Activated CD4-positive, alpha-beta T cell treated with anti-CD3 and anti-CD28 coated beads for 4 hours (primary cell): ENCODE measurements at places on chromosomes 7 and 10.

DNA sequence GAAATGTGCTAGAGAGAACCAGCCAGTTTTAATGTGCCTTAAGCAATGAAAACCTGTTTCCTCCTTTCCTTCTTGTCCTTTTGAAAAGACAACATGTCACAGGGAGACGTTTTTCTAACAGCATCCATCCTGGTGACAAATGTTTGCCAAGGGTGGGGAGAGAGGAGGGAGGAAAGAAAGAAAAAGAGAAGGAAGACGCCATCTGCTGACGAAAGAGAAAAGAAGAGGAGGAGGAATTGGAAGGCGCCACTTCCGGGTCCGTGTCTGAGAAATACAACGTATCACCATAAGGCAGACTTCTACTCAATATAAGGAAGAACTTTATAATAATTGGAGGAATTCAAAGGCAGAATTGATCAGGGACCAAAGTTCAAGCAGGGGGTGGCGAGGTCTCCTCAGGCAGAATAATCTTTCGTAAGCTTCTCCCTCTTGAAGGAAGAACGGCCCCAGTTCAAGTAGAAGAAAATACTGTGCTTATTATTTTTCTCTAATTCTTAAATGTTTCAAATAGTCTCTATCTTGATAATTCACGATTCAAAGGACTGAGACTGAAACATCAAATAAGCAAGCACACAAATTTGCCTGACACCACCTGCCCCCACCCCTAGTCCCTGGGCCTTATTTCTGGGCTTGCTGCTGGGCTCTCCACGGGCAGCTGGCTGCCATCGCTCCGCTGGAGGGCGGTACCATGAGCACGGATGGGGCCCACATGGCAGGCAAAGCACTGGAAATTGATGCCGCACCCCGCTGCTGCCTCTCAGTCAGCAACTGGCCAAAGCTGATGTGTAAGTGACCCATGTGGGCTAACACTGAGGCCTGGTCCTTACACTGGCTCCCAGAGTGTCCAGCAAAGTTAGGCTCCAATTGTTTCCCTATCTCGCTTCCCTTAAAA, 273.7 kb upstream of the KLF14 start:
- DNase-seq, result peak; percentile 65

- DNase-seq, result no peak
Observed at GRCh38 chr7:101754424-101755159, 62.8 kb upstream of the CUX1 start.

- DNase-seq, result no peak
Observed at GRCh38 chr10:117221156-117221711, 19.7 kb upstream of the SLC18A2 start.

DNA sequence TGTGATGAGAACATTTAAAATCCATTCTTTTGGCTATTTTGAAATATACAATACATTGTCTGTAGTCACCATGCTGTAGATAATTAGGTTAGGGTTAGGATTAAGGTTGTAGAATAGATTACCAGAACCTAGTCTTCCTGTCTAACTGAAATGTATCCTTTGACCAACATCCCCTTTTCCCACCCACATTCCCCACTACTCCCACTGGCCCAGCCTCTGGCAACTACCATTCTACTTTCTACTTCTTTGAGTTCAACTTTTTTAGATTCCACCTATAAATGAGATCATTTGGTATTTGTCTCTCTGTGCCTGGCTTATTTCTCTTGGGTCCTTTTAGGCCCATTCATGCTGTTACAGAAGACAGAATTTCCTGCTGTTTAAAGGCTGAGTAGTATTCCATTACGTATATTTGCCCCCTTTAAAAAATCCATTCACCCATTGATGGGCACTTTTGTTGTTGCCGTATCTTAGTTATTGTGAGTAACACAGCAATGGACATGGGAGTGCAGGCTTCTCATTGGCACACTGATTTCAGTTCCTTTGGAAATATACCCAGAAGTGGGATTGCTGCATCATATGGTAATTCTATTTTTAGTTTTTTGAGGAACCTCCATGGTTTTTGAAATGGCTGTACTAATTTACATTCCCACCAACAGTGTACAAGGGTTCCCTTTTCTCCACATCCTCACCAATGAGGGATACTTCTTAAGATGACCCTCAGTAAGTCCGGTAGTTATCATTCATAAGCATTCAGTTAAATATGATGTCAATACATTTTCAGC, 104.0 kb downstream of the RALA start:
- no peak for DNase-seq

GRCh38 chr7:4681886-4682620, at the start of gene FOXK1:
Gene FOXK1 (plus strand): TSS chr7:4682295. CDS start chr7:4682309, 14 bp downstream.
- DNase-seq, result peak; percentile 79

DNA sequence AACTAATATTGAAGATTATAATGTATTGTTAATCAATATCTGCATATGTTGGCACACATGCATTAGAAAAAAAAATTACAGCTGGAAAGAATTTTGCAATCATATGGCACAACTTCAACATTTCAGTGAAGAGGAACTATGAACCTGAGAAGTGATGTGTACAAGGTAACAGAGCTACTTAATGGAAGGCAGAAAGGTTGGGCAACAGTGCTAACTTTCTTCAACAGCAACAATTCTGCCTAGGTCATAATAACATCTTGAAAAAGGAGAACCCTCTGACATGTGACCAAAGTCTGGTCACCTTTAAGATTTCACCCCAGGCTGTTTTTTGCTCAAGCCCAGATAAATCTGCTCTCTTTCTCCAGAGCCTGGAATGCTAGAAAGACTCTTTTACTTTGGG, 47.9 kb upstream of the SKAP2 start:
- no peak for DNase-seq

GRCh38 chr7:55133630-55134358, 115.0 kb downstream of the EGFR start:
- no peak for DNase-seq

DNA sequence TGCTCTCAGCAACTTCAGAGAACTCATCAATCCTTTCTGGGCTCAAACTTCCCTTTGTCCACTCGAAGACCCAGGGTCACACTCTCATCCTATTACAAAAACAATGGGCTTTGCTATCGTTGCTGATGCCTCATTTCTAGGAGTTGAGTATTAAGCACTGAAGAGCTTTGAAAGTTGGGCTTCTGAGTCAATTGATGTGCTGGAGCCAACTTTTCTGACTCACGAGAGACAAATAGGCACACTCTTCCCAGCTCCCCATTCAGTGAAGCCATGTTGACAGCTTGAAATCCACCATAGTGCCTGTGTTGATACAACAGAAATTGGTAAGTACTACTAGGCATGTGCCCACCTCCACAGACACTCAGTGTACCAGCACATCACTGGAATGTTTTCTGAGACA, 97.5 kb upstream of the PRSS58 start:
- no peak for DNase-seq

- no peak for DNase-seq
Observed at GRCh38 chr10:111057006-111057405, 19.8 kb upstream of the ADRA2A start.

DNA sequence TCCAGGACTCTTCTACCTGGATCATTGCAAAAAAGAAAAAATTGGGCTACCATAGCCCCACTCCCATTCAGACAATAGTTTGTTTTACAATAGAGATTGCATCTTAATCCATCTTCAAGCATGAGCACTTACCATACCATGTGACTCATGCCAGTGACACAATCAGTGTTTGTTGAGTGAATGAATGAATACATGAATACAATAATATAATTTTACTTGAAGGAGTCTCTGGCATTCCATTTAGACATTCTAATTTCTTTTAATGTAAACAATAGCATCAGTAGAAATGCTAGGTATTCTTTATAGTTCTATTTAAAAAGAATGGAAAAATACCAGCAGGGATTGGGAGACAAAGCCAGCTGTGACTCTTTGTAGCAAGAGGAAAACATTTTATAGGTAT, 141.6 kb upstream of the AKR1E2 start:
- no peak for DNase-seq

- no peak for DNase-seq
Observed at GRCh38 chr10:53697038-53697437, 924.5 kb upstream of the MBL2 start.

DNA sequence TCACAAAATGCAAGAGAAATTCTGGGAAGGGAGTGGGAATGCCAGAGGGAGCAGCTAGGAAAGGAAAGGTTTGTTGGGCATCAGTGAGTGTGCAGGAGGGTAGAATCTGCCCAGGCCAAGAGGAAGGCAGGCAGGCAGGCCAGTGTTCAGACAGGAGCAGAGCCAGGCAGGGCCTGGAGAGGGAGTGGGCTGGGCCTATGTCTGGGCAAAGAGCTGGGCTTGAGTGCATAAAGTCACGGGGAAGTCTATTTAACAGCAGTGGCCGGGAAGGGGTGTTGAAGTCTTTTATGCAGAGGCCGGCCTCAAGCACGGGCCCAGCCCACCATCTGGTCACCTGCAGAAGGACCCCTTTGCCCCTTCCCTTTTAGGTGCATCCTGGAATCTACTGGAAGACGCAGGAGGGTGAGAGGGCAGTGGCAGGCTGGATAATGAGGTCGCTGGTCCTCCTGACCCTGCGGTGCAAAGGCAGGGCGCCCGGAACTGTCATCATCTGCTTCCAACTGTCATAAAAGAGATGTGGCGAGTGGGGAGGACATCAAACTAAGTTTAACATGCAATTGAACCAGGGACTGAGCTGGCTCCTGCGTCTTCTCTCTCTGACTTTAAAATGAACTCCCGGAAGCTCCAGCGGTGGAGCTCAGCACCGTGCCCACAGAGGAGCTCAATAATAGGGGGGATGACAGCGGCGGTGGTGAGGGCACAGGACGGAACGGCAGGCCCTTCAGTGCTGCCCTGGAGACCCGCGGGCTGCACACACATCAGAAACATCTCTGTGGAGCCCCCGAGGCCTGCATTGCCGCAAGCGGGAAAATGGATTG, 29.5 kb downstream of the CARD11 start:
- no peak for DNase-seq

DNA sequence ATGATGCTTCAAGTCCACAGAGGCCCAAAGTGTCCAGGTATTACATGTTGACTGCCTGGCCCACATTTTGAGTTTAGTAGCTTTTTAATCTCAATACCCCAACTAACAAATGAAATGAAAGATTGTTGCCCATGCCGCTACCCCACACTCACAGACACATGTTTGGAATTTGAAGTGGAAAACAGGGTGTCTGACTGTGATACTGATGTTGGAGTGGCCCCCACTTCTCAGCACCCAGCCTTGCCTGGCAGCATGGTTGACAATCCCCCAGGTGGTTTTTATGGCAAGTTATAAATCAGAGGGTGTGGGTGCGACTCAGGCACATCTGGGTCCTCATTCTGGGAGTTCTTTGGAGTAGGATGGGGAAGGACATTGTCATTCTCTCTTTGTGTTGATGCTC, 314.7 kb upstream of the ZNF32 start:
- DNase-seq, result no peak

GRCh38 chr10:60666221-60666620, 112.1 kb upstream of the CDK1 start:
- no peak for DNase-seq

- no peak for DNase-seq
Observed at GRCh38 chr7:141512597-141512996, 38.6 kb upstream of the AGK start.

DNA sequence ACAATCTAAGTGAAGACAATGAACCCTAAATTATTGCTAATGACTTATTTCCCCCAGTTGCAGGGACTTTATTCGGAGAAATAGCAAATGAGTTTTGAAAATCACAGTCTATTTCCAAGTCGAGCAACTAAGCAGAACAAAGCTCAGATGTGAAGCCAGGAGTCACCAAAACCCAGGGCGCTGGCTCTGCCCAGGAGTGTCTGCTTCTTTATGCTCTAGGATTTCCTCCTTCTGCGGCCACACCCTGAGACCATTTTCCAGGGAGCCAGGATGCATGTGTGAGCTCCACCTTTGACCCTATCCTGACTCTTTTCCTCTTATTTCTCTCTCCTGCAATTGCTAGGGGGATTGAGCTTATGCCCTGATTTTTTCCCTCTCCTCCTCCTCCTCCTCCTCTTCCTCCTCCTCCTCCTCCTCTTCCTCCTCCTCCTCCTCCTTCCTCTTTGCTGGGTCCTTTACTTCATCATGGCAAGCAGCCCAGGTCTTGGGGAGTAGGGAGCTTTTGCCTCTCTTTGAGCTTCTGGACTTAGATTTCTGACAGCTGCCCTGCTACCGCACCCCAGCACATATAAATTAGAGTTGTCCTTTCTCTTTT, 234.4 kb downstream of the ARL4A start:
- no peak for DNase-seq

DNA sequence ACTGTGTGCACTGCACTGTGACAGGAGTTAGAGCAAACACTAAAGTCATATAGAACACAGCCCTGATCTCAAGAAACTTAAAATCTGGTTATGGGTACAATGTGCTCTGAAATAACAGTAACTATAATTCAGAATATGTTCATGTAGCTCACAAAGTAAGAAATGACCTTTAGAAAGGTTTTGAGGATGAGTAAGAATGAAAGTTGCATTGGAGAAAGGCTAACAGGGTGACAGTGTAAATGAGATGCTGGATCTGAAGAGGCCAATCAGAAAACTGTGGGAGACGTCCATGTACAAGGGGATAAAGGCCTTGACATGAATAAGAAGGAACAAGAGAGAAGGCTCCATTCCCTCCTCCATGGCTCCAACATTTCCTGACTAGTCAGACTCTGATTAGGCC, 124.7 kb downstream of the GRM3 start:
- no peak for DNase-seq

DNA sequence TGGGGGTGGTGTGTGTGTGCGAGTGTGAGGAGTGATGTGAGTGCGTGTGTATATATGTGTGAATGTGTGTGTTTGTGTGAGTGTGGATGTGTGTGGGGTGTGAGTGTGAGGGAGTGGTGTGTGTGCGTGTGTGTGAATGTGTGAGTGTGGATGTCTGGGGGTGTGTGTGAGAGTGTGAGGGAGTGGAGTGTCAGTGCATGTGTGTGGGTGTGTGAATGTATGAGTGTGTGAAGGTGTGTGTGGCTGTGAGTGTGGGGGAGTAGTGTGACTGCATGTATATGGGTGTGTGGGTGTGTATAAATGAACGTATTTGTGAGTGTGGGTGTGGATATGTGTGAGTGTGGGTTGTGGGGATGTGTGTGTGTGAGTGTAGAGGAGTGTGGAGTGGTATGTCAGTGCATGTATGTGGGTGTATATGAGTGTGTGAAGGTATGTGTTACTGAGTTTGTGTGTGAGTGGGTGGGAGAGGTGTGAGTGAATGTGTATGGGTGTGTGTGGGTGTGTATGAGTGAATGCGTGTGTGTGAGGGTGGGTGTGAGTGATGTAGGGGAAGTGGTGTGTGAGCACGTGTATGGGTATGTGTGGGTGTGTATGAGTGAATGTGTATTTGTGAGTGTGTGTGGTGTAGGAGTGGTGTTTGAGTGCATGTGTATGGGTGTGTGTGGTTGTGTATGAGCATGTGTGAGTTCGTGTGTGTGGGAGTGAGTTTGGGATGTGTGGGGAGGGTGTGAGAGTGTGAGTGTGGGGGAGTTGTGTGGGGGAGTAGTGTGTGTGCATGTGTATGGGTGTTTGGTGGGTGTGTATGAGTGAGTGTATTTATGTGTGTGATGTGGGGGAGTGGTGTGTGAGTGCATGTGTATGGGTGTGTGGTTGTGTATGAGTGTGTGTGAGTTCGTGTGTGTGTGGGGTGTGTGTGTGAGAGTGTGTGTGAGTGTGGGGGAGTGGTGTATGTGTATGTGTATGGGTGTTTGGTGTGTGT, 28.5 kb upstream of the NUB1 start:
- DNase-seq, result peak; percentile 23

DNA sequence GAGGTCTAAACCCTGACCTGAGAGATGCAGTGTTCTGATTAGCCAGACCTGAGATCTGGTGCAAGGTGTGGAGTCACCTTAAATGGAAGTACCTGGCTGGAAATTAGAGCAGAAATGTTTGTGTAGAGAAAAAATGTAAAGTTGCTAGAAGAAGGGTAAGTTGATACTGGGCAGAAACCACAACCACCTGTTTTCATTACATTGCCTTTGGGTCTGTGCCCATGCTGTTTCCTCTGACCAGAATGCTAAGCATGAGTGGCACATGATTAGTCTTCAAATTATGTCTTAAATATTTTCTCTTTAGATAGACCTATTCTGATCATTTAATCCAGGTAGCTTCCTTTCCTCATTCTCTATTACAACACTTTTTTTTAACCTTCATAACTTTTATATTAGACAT, 69.0 kb downstream of the CASD1 start:
- DNase-seq, result no peak
